Left colon (tissue), 2 donors: ENCODE measurements at places on chromosomes 11 and 22. TPM values are rescaled to one million over a fixed set of nuclear protein-coding genes. Genes with fewer than 3 reads are reported as not detected.

DNA sequence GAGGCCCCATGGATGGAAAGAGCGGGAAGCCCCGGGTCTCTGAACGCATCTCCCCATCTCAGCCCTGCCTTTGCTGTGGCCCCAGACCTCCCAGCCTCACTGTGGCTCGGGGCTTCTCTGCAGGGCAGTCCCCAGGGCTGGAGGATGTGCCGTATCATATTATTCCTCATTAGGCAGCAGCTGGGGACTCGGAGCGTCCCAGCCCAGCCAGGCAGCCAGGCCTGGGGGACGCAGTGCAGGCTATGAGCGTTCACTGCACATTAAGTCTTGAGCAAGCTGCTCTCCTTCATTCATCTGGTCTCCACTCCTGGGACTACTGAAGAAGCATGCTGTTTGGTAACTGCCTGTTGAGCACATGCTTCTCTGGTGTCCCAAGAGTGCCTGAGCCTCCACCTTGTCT is 226.8 kb upstream of the TBCEL start:
- no peak for DNase-seq

DNA sequence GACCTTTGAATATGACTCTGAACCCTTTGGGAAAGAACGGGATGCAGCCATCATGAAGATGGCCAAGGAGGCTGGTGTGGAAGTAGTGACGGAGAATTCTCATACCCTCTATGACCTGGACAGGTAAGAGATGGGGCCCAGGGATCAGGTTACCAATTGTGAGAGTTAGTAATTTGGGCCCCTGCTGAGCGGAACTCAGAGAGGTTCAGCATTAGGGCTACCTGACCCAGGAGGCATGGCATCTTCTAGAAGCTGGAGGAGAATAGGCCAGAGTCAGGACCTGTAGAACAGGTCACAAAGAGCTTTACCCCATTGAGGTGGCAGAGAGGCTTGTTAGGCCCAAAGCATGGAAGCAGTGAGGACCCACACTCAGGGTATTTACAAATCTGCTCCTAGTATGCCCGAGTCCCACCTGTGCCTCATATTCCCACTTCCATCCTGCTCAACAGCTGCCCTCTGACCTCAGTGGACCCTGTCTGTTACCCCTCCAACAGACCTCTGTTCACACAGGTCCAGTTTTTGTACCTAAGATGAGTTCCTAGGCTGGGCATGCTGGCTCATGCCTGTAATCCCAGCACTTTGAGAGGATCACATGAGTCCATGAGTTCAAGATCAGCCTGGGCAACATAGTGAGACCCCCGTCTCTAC is 11.6 kb downstream of the CRY2 start:
- DNase-seq: no peak

The ZBTB44 gene
- 30.2 TPM for total RNA-seq

The SULT4A1 gene
- 0.28 TPM for total RNA-seq

The MGAT3 gene
- total RNA-seq: 10.7 TPM
